ENCODE measurements at places on chromosomes 2 and 18. TPM values are rescaled to one million over a fixed set of nuclear protein-coding genes. Genes with fewer than 3 reads are reported as not detected.
A peak's percentile ranks its signal among the peaks of the same experiment; 100 is the strongest.

- no peaks in the 10 kb centered on the region for H3K27me3 ChIP-seq
- DNase-seq: no peak
- peaks cover 1% of the 10 kb centered on the region for H3K36me3 ChIP-seq
- H3K4me1 ChIP-seq: peaks cover 14% of the 10 kb centered on the region
Measured at GRCh38 chr2:180006231-180006630, 866 bp downstream of the CWC22 start.

DNA sequence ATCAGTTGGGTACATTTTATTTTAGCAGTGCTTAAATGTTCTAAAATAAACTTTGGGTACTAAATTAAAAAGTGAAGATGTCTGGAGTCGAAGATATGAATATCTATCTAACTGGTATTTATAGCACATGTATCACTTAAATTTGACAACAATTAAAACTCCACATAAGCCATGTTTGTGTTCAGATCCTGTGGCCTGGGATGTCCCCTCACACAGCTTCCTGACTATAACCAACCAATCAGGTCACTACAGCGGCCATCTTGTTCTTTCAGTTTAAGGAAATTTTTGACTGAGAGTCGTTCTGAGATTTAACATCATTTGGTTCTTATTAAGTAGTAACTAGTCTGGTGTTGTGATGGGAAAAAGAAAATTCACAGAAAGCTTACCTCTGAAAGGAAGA lies 170.7 kb upstream of the NRP2 start:
- no peaks in the 10 kb centered on the region for H3K36me3 ChIP-seq
- no peak overlapping the region for H3K27ac ChIP-seq
- no peaks in the 10 kb centered on the region for H3K4me1 ChIP-seq
- no peak for DNase-seq
- H3K27me3 ChIP-seq: no peaks in the 10 kb centered on the region

DNA sequence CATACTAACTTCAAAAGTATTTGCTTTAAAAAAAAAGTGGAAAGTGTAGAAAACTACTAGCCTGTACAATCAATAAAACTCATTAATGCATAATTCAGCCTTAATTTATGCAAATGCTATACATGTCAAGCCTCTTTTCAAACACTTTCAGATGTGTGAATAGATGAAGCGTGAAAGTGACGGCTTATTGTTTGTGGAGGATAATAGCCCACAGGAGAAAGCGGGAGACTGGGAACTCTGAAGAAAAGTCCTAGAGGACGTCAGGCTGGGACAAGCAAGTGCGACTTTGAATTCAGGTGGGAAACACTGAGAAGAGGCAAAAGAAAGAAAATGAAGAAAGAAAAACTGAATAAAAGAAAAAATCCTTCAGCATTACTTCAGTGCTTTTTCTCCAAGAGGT lies 108.5 kb downstream of the STK39 start:
- H3K27me3 ChIP-seq: no peaks in the 10 kb centered on the region
- H3K4me3 ChIP-seq: no peak overlapping the region
- no peak for DNase-seq
- H3K27ac ChIP-seq: no peak overlapping the region
- H3K36me3 ChIP-seq: no peaks in the 10 kb centered on the region

The CABLES1 gene
- 8.9 TPM for total RNA-seq

The SEPTIN10 gene
- 35.9 TPM for total RNA-seq

- no peaks in the 10 kb centered on the region for H3K36me3 ChIP-seq
- H3K4me1 ChIP-seq: no peaks in the 10 kb centered on the region
- H3K4me3 ChIP-seq: no peak overlapping the region
Measured at GRCh38 chr18:58049000-58049688, 5.1 kb downstream of the NEDD4L start.

GRCh38 chr2:23545396-23545795 lies 160.4 kb downstream of the KLHL29 start:
- H3K36me3 ChIP-seq: no peaks in the 10 kb centered on the region
- no peaks in the 10 kb centered on the region for H3K4me1 ChIP-seq
- H3K4me3 ChIP-seq: no peak overlapping the region

The LRRTM1 gene
- total RNA-seq: not detected

GRCh38 chr18:57833441-57834101 lies 30.5 kb upstream of the ATP8B1 start:
- DNase-seq: no peak
- H3K36me3 ChIP-seq: no peaks in the 10 kb centered on the region
- H3K4me1 ChIP-seq: no peaks in the 10 kb centered on the region
- no peak overlapping the region for H3K4me3 ChIP-seq

The SPATA3 gene
- total RNA-seq: not detected

The SERPINB10 gene
- not detected for total RNA-seq

GRCh38 chr2:53114582-53114981 lies 653.0 kb upstream of the CHAC2 start:
- no peak overlapping the region for H3K27ac ChIP-seq
- DNase-seq: no peak
- no peaks in the 10 kb centered on the region for H3K4me1 ChIP-seq
- no peaks in the 10 kb centered on the region for H3K36me3 ChIP-seq

The DOCK10 gene
- 12.1 TPM for total RNA-seq

The ADGRF3 gene
- total RNA-seq: 0.09 TPM

The TCF7L1 gene
- 1.6 TPM for total RNA-seq

DNA sequence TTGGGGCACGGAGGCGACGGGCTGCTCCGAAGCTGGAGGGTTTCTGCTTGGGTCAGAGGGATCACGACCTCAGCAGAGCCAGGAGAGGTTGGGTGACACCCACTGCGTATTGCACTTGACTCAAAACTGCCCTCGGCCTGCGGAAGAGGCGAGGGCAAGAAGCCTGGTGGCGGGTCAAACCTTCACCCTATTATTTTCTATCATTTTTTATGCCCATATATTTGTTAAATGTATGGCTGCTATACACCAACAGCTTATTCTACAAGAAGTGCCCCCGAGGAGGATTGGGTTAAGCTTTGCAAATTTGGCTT lies 12.6 kb upstream of the SATB2 start:
- H3K27ac ChIP-seq: no peak overlapping the region
- H3K36me3 ChIP-seq: no peaks in the 10 kb centered on the region
- DNase-seq: no peak
- H3K27me3 ChIP-seq: peaks cover 43% of the 10 kb centered on the region
- peaks cover 10% of the 10 kb centered on the region for H3K4me1 ChIP-seq
- H3K4me3 ChIP-seq: no peak overlapping the region

The ELOA2 gene
- not detected for total RNA-seq

GRCh38 chr2:29196792-29197788 lies 81.9 kb downstream of the CLIP4 start:
- H3K27me3 ChIP-seq: no peaks in the 10 kb centered on the region
- peak; percentile 75 for DNase-seq
- H3K4me1 ChIP-seq: no peaks in the 10 kb centered on the region
- H3K27ac ChIP-seq: no peak overlapping the region
- H3K36me3 ChIP-seq: no peaks in the 10 kb centered on the region

The CXCR4 gene
- total RNA-seq: 5.0 TPM

The PDIA6 gene
- total RNA-seq: 205 TPM

The PHLPP1 gene
- 14.5 TPM for total RNA-seq

The IL1R1 gene
- total RNA-seq: 20.7 TPM

DNA sequence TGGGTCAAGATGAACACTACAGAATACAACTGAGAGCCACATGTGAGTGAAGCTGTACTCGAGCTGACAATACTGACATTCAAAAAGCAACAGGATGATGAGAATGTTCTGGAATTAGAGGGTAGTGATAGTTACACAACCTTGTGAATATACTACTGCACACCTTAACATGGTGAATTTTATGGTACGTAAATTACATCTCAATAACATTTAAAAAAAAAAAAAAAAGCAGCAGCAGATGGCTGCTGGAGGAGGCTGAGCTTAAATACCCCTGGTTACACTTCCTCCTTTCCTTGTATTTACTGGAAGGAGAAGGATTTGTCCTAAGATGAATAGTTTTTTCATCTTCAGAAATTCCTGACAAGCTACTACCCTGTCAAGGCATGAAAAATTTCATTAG lies 45.5 kb upstream of the CYP1B1 start:
- H3K36me3 ChIP-seq: no peaks in the 10 kb centered on the region
- H3K27ac ChIP-seq: no peak overlapping the region
- no peak overlapping the region for H3K4me3 ChIP-seq
- H3K4me1 ChIP-seq: no peaks in the 10 kb centered on the region
- no peak for DNase-seq

DNA sequence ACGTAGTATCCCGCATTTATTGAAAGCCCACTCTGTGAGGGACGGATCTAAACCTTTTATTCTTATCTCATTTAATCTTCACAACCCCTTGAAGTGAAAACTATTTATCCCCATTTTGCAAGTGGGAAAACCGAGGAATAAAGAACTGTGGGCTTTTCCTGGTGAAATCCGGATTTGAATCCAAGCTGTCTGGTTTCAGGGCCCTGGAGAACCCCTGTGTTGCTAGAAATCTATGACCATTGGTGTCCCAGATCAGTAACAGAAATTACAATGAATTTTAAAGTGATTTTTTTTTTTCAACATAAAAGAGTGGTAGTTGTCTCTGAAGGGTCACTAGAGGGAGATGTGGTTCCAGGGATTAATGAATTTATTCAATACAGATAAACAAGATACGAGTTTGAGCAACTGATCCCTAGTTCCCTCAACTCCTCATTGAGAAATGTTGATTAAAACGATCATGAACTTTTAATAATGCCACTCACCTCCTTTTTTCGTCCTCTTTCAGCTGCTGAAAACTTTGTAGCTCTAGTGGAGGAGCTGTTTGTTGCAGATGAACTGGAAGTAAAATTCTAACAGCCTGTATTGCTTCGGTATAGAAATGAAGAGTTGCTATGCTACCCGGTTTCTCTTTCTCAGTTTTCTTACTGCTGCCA lies 940 bp downstream of the XRCC5 start:
- peak overlapping the region; percentile 90 for H3K27ac ChIP-seq
- DNase-seq: no peak
- peaks cover 16% of the 10 kb centered on the region for H3K36me3 ChIP-seq
- peak overlapping the region; percentile 96 for H3K4me3 ChIP-seq
- peaks cover 19% of the 10 kb centered on the region for H3K4me1 ChIP-seq
- no peaks in the 10 kb centered on the region for H3K27me3 ChIP-seq

DNA sequence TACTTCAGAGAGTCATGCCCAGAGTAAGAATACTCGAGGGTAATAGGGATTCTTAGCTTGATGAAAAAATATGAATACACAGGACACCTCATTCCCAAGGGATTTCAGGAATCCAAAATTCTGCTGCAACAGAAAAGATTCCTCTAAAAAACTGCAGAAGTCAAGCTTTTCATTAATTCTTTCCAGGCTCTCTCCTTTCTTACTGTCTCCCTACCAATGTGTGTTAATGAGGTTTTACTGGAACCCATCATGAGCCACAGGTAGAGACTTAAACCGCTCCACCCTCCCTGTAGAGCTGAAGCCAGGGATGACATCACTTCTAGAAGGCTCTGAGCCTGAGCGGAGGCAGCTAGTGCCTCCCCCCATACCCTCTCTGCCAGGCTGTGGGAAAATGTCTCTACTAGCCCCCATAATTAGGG lies 3.4 kb downstream of the SDC1 start:
- no peaks in the 10 kb centered on the region for H3K36me3 ChIP-seq
- no peak overlapping the region for H3K4me3 ChIP-seq
- H3K27me3 ChIP-seq: no peaks in the 10 kb centered on the region
- peaks cover 7% of the 10 kb centered on the region for H3K4me1 ChIP-seq
- H3K27ac ChIP-seq: peak overlapping the region; percentile 94

The C2orf74 gene
- total RNA-seq: 3.5 TPM

GRCh38 chr2:219028996-219029828 lies 12.1 kb downstream of the CFAP65 start:
- H3K36me3 ChIP-seq: no peaks in the 10 kb centered on the region
- no peak for DNase-seq
- H3K27me3 ChIP-seq: no peaks in the 10 kb centered on the region

DNA sequence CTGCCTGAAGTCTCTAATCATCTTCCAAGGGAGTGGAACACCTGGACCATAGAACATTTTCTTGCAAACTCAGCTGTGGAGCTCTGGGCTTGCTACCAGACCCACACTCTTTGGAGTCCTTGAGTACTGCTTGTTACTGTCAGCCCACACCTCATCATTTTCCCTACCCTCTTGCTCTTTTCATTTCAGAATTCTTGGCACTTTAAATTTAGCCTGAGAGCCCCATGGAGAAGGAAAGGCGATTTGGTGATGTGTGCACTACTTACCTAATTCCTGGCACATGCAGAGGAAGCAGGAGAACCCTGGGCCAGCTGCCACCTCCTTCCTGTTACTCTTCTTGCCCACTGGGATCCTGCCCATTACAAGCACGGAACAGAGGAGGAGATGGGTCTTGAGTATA lies 31.7 kb downstream of the TMEM178A start:
- no peaks in the 10 kb centered on the region for H3K36me3 ChIP-seq
- no peak overlapping the region for H3K4me3 ChIP-seq
- H3K27ac ChIP-seq: no peak overlapping the region
- no peaks in the 10 kb centered on the region for H3K27me3 ChIP-seq
- DNase-seq: no peak

All from liver (tissue), 10 donors.